ENCODE measurements at places on chromosomes 13 and 19. TPM values are rescaled to one million over a fixed set of nuclear protein-coding genes. Genes with fewer than 3 reads are reported as not detected.

DNA sequence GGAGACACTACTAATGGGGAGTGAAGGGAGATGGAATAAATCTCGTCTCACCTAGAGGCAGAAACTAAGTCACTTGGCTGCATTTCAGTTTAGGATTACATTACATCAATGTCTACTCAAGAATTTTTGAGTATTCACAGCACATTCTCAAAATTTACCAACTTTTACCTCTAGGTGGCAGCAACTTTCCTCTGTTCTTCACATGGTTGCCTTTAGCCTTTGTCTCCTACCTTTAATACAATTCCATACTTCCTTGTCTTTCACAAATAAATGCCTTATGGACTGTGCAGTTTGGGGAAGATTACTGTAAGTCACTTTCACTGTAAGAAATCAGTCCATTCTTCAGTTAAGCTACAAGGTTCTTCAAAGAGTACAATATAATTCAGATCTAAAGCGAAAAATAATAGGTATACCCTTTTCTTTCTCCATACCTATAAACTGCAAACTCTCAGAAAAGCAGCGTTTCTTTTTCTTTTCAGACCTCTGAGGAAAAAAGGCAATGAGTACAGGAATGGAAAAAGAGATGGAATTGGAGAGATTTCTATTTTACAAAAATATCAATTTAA, 379.4 kb downstream of the KLF12 start:
- H3K4me3 ChIP-seq = no peak overlapping the region
- DNase-seq = peak; percentile 55
- no peak overlapping the region for H3K27ac ChIP-seq
- peaks cover 11% of the 10 kb centered on the region for H3K36me3 ChIP-seq

GRCh38 chr19:50702158-50702870, 17.3 kb downstream of the SHANK1 start:
- H3K36me3 ChIP-seq = no peaks in the 10 kb centered on the region
- H3K27ac ChIP-seq = no peak overlapping the region
- H3K4me1 ChIP-seq = peaks cover 2% of the 10 kb centered on the region
- no peak for DNase-seq

GRCh38 chr19:8150178-8150865, 930 bp upstream of the FBN3 start:
- peaks cover 5% of the 10 kb centered on the region for H3K4me1 ChIP-seq
- H3K36me3 ChIP-seq = no peaks in the 10 kb centered on the region
- no peak for DNase-seq
- H3K4me3 ChIP-seq = no peak overlapping the region
- H3K27ac ChIP-seq = no peak overlapping the region

- no peak overlapping the region for H3K27ac ChIP-seq
- no peaks in the 10 kb centered on the region for H3K36me3 ChIP-seq
Observed at GRCh38 chr13:70571221-70571620, 463.0 kb upstream of the KLHL1 start.

DNA sequence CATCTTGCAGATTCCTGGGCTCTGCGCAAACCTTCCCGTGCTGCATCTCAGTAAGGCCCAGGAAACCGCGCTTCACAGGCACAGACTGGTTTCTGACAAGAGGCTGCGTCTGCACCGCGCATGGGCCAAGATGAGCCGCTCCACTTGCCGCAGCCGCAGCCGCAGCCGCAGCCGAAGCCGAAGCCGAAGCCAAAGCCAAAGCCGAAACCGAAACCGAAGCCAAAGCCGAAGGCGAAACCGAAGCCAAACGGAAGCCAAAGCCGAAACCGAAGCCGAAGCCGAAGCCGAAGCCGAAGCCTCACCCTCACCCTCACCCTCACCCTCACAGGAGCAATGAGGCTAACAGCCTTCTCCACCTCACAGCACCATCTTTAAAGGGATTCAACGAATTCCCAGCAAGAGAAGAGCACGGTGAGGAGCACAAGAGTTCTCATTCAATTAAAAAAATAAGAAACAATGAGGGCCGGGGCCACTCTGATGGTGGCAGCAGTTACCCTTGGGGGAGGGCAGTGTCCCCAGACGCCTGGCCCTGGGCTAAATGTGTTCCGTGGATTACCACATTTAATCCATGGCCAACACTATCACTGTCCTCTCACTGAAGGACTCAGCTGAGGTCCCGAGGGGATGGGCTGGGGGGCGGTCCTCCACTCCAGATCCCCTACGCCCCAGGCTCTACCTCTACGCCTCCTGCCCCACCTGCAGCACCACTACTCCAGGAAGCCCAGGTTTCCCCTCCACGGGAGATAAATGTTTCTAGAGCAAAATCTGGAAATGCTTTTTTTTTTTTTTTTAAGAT, 29.1 kb downstream of the ZNF787 start:
- DNase-seq = no peak
- H3K4me3 ChIP-seq = no peak overlapping the region
- H3K27me3 ChIP-seq = no peaks in the 10 kb centered on the region
- H3K27ac ChIP-seq = no peak overlapping the region

DNA sequence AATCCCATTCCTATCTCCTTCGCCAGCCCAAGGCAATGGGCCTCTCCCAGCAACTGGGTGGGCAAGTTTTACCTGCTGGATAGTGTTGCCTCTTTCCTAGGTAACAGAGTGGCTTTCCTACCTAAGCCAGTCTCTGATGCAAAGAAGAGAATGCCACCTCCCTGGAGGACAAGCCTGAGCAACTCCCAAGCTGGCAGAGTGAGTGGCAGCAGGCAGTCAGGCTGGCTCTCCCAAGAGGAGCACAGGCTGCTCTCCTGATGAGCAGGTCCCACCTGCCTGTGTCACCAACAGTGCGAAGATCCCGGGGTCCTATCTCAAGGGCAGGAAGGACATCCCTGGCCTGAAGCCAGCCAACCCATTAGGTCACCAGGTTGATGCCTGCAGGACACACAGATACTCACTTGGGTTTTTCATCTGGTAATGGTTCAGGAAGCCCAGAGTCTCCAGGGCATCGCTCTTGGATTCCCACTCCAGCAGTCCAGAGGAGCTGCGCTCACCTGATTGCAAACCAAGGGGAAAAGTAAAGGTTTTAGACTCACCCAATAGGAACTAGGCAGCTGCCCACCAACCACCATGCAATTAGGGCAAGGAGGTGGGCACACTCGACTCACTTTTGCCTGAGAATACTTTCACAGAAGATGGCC, 5.5 kb upstream of the ECH1 start:
- peaks cover 65% of the 10 kb centered on the region for H3K36me3 ChIP-seq
- H3K27ac ChIP-seq = no peak overlapping the region
- no peak overlapping the region for H3K4me3 ChIP-seq

DNA sequence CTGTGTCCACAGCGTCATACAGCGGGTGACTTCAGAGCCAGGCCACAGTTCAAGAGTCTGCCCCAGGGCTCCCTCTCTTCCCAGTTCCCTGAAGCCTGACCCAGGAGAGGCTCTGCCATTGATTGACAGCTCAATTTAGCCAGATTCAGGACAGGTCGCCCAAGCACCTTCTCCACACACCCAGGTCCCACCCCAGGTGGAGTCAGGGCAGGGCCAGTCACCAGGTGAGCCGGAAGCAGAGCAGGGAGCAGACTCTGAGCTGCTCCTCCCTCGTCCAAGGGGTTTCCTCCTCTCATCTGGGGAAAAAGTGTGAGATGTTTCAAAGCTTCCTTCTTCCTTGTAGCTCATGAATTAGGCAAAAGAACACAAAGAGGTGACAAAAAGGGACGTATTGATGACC, 5.6 kb downstream of the CEACAM7 start:
- DNase-seq = no peak
- peaks cover 29% of the 10 kb centered on the region for H3K27me3 ChIP-seq
- no peak overlapping the region for H3K27ac ChIP-seq

DNA sequence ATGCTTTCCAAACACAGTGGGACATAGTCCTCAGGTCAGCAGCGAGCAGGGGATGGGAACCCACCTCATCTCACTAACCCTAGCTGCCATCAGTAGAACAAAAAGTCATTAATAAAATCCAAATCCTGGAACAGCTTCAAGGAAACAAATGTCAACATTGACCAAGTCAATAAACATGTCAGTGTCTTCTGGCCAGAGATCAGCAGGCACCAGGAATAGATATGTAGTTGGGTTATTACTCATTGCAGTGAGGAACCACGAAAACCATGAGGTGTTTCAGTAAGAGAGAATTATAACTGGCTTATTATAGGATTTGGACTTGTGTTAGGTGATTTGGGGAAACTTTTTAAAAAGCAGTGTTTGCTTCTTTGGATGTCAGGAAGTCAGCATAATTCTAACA, 17.1 kb upstream of the CD33 start:
- H3K36me3 ChIP-seq = no peaks in the 10 kb centered on the region
- peaks cover 16% of the 10 kb centered on the region for H3K4me1 ChIP-seq
- no peak overlapping the region for H3K27ac ChIP-seq
- no peak for DNase-seq
- H3K27me3 ChIP-seq = peaks cover 40% of the 10 kb centered on the region
- no peak overlapping the region for H3K4me3 ChIP-seq

DNA sequence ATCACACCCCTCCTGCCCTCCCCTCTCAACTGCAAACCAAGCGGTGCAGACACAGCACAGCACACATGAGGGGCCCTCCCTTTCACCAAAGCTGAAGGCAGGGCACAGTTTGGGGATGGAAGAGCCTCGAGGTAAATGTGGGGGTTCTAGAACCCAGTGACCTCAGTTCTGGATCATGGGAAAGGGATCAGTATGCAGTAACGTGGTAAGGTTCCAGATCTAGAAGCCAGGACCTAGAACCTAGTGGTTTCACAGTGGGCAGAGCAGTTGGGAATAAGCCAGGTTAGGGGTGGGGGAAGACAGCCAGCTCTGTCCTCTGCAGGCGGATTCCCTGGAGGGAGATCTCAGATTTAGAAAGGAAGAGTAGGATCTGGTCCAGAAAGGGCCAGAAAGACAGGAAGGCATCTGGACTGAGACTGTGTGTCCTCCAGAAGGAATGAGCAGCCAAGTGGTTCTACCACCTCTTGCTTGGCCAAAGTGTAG, 3.1 kb downstream of the FTL start:
- DNase-seq = no peak
- peak overlapping the region; percentile 54 for H3K27ac ChIP-seq

Gene DCLK1
- not detected for total RNA-seq
